ENCODE measurements at places on chromosomes 6 and 20.
A peak's percentile ranks its signal among the peaks of the same experiment; 100 is the strongest.

- DNase-seq, result no peak
Observed at GRCh38 chr6:131958542-131959470, 7.6 kb upstream of the CCN2 start.

- DNase-seq, result no peak
Observed at GRCh38 chr6:150150821-150151646, 8.2 kb downstream of the PPP1R14C start.

GRCh38 chr6:21730533-21730932 lies 137.0 kb downstream of the SOX4 start:
- DNase-seq, result no peak

- no peak for DNase-seq
Observed at GRCh38 chr20:57957411-57958049, 247.7 kb upstream of the PMEPA1 start.

- peak; percentile 56 for DNase-seq
Observed at GRCh38 chr6:2875359-2876191, 27.5 kb downstream of the SERPINB9 start.
